T-cell (primary cell): ENCODE measurements at places on chromosomes 2 and 18.
A peak's percentile ranks its signal among the peaks of the same experiment; 100 is the strongest.

DNA sequence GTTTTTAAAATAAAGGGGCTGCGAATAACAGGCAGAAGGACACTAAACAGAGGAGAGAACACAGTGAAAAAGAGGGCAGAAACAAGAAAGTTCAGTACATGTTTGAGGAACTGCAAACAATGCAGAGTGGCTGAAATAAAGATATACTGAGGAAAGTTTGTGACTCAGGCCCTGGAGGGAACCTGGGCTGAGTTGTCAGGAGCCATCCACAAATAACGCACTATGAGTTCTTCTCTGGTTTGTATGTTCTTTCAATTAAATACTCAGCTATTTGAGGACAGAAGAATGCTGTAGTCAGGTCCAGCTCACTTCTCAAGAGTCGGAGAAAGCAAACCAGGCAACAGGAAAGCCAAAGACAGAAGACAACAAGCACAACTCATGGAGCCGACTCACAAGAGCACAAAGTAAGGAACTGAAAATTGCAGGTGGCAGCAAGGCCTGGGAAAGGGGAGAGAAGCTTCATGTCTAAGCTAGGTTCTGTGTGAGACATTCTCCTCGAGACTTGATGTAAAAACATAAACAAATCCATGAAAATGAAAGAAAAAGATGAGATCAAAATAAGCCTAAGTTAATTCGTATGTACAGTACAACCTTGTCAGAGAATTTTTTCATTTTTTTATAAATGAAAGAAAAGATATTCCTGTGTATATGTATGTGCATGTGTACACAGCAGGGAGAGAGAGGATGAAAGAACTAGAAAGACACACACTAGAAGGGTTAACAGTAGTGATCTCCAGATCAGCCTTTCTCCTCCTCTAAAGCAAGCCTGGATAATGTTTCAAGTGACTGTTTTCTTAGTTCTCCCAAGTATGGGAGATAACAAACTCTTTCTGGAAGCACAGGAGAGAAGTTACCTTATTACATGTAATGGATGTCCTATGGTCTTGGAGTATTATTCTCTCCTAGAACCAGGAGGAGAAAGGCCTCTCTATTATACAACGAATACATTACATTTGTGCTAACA lies 41.5 kb downstream of the CHN1 start:
- no peak for DNase-seq

GRCh38 chr2:25270061-25270460 lies 71.7 kb downstream of the DNMT3A start:
- no peak for DNase-seq

DNA sequence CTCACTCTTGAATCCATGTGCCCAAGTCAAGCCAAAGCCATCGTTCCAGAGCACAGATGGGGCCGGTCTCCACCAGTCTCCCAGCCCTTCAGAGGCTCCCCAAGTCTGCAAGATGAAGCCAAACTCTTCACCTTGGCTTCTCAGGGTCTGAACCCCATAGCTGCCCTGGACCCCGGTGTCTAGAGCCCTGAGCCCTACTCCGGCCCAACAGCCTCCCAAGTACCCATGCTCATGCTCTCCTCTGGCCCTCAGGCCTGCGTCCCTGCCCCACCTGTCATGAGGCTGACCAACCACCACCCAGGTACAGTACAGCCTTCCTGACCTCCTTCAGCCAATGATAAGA lies 46.0 kb downstream of the ZNF516 start:
- DNase-seq, result no peak

DNA sequence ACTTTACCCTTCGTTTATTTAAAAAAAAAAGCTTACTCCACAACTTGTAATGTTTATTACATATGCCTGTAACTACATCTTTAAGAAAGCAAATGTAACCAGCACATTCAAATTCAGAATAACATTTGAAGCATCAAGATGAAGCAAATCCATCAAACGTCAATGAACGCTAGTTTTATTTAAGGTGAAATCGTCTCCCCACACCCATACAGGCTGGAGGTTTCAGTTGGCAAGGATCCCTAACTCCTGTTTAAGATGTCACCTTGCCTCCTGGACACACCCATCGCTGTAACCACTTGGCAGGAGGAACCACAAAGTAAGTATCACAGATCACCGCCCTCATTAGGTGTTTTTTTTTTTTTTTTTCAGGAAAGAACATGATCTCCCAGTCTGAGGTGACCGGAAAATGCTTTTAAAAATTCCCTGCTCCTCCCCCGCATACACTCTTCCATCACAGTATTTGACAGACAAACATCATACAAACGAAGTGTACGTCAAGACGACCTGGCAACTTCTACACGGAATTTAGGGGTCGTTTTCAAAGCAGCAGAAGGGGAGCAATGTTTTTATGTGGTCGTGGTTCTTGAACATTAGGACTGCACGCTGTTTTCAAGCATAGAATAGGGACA lies 19.7 kb upstream of the STPG4 start:
- DNase-seq, result peak; percentile 34

GRCh38 chr2:145032791-145033190 lies 512.9 kb upstream of the ZEB2 start:
- DNase-seq, result no peak

DNA sequence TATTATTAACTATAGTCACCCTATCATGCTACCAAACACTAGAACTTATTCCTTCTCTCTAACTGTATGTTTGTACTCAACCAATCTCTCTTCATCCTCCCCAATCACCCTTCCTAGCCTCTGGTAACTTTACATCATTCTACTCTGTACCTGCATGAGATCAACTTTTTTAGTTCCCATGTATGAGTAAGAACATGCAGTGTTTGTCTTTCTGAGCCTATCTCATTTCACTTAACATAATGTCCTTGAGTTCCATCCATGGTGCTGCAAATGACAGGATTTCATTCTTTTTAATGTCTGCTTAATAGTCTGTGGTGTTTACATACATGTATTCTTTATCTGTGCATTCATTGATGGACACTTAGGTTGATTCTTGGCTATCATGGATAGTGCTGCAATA lies 108.9 kb upstream of the RFX8 start:
- no peak for DNase-seq

GRCh38 chr2:39304200-39304599 lies 60.4 kb upstream of the CDKL4 start:
- DNase-seq, result no peak

DNA sequence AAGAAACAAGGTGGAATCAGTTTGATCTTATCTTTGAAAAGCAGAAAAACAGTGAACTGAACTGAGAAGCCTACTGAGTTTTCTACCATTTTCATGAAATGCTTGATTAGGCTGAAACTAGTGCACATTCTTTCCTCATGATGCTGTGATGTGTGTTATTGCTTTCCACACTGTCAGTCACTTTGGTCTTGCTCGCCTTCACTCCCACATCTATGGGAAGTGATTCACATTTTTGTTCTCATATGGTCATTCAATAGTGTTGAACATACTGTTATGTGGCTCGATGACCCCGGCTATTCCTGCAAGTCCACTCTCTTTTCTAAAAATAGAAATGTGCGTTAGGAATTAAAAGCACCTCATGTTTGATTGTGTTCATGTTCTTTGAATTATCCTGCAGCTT lies 129.7 kb downstream of the TGIF1 start:
- no peak for DNase-seq

DNA sequence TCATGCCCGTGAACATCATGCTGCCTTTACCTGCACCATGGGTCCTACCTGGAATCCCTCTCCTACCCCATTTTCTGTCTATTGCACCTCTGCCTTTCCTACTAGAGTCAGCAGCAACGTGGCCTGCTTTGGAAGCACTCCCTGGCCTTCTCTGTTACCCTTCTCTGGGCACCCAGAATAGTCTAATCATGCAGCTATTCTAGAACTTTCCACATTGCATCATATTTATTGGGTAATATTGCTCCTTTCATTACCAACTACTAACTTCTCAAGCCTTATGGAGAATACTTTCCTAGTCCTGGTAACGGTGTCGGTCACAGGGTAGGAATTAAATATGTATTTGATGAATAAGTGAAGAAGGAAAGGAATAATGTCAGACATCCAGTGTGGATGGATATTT lies 33.3 kb upstream of the CREG2 start:
- DNase-seq, result no peak

- no peak for DNase-seq
Observed at GRCh38 chr2:115543024-115543423, 1100.6 kb downstream of the DPP10 start.

- no peak for DNase-seq
Observed at GRCh38 chr2:29123617-29124349, 8.6 kb downstream of the CLIP4 start.
